ENCODE measurements at places on chromosomes 2 and 18.

- DNase-seq: no peak
These were observed 208.9 kb downstream of the ZEB2 start for GRCh38 chr2:144310889-144311608.

DNA sequence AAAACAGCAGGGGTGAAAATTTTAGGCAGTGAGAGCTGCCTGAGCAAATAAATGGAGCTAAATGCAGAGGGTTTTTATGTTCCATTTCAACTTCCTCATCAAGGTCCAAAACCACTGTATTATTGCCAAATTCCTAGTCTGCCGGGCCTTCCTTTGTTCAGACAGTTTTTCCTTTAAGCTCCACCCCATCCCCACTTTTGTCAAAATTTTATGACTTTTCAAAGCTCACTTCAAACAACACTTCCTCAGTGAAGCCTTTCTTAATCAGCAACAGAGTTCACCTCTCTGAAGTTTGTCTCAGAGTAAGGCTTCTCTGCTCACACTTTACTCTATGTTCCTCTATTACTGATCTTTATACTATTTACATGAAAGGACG is 81.3 kb downstream of the CERKL start:
- DNase-seq: no peak

DNA sequence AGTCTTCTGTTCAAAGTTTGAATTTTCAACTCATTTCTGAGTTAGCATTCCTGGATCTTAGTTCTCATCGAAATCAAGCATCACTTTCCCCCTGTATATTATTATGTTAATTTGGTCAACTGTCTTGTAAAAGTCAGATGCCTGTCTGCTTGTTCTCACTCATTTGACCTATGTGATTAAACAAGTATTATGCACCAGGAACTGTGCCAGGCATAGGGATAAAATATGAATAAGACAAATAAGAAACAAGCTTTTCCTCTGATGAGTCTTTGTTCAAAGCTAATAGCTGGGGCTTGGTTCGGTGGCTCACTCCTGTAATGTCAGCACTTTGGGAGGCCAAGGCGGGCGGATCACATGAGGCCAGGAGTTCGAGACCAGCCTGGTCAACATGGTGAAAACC is 19.7 kb upstream of the EMILIN2 start:
- no peak for DNase-seq

DNA sequence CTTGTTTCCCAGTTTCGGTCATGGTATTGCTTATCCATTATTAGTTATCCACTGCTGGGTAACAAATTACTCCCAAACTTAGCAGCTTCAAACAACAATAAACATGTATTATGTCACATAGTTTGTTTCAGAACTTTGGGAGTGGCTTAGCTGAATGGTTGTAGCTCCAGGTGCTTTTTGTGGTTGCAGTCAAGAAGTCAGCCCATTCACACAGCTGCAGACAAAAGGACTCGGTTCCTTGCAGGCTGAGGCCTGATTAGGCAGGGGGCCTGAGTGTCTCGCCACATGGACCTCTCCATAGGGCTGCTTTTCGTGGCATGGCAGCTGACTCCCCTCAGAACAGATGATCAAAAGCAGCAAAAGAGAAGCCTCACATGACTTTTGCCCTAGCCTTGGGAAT is 58.2 kb upstream of the ITGA4 start:
- DNase-seq: no peak

- no peak for DNase-seq
These were observed 33.1 kb downstream of the MEX3C start for GRCh38 chr18:51164342-51164741.

DNA sequence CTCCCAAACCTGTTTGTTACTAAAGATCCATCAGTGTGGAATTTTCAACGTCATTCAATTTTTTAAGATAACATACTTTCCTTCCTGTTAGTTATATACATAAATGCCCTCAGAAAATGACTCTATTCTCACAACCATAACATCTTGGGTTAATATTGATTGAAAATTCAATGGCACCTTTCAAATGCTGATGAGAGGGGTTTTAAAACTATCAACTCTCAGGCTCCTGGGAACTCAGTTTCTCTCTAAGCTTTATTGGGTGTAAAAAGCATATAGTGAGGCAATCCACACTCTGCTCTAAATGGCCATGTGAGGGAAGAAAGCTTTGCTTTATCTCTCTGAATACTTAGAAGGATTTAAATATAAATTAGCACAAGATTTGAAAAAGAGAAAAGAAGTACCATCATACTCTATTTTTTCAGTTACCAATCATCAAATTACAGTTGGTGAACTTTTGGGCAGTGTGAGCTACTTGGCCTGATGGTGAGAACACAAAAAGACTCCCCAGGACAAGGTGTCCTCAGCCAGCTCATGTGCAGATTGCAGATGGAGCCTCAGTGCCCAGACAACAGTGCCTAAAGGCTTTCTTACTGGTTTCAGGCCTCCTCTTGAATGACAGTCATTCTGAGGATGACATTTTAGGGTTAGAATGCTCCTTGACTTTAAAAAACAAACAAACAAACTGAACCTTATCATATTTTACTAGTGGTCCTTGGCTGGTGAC is 24.6 kb upstream of the CERS6 start:
- DNase-seq: no peak

DNA sequence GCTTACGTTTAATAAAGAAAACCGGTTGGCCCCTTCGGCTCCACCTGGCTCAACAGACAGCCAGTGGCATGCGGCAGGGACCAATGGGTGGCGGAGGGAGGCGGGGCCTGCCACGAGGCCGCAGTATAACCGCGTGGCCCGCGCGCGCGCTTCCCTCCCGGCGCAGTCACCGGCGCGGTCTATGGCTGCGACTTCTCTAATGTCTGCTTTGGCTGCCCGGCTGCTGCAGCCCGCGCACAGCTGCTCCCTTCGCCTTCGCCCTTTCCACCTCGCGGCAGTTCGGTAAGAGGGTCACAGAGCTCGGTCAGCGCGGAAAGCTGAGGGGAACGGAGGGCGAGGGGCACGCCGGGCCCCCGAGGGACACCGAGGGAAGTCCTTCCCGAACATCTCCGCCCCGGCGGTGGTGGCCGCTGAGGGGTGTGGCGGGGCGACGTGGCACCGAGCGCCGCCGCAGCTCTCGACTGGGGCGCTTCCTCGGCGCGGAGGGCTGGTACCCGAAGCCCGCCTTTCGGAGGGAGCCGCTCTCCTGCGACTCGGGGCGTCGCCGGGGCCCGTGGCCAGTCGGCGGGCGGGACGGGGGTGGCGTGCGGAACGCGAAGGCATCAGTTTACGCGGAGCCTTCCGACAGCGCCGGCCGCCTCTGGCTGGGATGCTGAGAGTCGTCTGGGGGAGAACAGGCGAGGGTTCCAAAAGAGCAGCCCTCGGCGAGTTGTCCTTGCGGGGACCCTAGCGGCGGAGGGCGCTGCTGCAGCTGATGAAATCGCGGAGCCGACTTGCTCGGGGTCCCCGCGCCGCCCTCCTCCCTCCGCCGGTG is at the start of gene MTHFD2:
MTHFD2 (plus strand) TSS at position 155 of the 814 bp plus-strand sequence; CDS start at position 182, 27 bp downstream.
- peak; percentile 86 for DNase-seq

DNA sequence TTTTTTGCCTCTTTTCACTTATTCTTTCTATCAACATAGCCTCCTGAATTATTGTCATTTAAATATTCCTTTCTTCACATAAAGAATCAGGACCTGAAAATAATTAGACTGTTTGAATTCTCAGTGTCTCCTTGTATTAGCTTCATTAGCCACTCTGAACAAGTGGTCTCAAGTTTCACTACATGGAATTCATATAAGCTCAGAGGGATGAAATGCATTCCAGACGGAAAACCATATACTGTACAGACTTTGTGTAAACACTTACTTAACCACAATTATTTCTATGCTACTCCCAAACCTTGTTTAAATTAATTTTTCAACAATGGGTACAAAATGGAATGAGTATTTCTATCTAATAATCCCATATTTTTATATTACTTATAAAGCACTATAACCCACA is 53.4 kb downstream of the CHN1 start:
- peak; percentile 58 for DNase-seq

- no peak for DNase-seq
These were observed 73.0 kb upstream of the SMIM21 start for GRCh38 chr18:75500545-75500944.

GRCh38 chr2:53987336-53987921 is 16.6 kb upstream of the PSME4 start:
- peak; percentile 71 for DNase-seq

- DNase-seq: no peak
These were observed 7.4 kb downstream of the DNAJB2 start for GRCh38 chr2:219286436-219287115.

GRCh38 chr2:4914551-4914950 is 777.6 kb upstream of the SOX11 start:
- peak; percentile 15 for DNase-seq

DNA sequence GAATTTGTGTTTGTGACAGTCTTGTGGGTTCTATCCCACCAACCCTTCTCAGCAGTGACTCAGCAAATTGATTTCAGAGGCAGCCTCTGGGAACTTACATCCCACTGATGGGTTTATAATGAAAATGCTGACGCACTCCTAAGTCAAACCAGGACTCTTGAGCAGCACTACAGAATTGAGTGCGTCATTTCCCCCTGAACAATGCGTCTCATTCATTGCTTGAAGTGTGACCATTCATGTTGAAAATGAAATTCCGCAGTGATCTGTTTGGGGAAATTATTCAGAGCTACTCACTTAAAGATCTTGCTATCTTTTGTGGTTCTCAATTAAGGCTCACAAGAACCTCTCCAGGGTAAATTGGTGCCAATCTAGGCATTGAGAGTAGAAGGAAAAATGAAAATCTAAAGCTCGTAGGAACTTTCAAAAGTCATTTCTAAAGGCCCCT is 417.7 kb upstream of the SLC14A2 start:
- peak; percentile 94 for DNase-seq

DNA sequence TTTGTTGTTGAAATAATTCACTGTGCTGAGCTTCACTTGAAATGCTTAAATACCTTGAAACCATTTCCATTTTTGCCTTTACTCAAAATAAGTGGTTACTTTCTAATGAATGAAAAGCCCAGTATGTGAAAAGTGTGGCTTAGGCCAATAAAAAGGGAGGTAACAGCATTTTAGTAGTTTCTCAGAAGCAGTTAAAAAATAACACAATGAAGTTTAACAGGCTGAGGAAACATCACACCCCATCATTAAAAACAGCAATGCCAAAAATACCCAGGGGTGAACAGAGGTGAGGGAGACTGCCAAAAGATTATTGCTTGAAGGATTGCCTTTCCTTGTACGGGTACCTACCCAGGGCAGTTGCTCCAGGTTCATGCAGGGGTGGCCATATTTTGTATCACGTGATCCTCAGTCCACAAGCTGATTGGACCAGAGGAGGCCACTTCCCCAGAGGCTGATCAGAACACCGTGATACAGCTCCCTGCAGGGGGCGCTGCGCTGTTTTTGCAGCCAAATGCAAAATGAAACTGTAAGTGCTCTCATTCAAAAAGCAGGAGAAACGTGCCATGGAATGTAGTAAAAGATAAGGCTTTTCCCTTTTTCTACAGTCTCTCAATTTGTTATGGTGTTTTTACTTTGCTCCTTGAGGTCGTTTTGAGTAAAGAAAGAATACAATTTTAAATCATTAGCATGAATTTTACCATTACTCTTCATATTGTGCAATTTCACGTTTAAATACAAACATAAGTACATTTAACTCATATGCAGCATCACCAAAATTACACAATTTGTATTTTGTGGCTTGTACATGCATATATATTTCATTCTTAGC is 70.2 kb upstream of the SH3BP4 start:
- peak; percentile 84 for DNase-seq

DNA sequence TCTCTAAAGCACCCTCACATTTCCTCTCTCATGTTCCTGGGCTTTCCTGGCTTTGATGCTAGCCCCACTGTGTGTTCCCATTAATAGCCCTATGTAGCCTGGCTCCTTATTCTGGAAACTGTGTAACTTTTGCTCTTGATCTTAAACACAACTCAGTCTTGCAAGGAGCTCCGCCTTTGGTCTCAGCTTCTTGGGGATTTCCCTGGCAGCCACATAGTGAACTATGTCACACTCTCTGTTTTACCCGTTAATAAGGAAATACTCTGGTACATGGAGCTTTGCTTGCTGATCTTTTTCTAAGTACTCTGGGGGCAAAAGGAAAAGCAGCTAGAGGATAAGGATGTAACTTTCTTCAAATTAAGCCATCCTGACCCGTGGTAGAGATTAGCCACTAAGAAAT is 259.3 kb downstream of the NEDD4L start:
- no peak for DNase-seq

GRCh38 chr2:43676322-43677050 is at the start of gene C1GALT1C1L:
Gene C1GALT1C1L, minus strand, starts transcription at chr2:43676429. Its CDS starts 107 bp downstream, at chr2:43676322.
- DNase-seq: peak; percentile 29

- peak; percentile 73 for DNase-seq
These were observed 1.2 kb upstream of the AFTPH start for GRCh38 chr2:64522843-64523428.
